Sigmoid colon (tissue), 7 donors: ENCODE measurements at places on chromosomes 3 and 15.

GRCh38 chr15:79562403-79562815, 130.3 kb downstream of the MINAR1 start:
- H3K27me3 ChIP-seq, result no peaks in the 10 kb centered on the region
- no peak overlapping the region for H3K27ac ChIP-seq
- no peak for DNase-seq
- H3K4me3 ChIP-seq, result no peak overlapping the region
- no peaks in the 10 kb centered on the region for H3K36me3 ChIP-seq

DNA sequence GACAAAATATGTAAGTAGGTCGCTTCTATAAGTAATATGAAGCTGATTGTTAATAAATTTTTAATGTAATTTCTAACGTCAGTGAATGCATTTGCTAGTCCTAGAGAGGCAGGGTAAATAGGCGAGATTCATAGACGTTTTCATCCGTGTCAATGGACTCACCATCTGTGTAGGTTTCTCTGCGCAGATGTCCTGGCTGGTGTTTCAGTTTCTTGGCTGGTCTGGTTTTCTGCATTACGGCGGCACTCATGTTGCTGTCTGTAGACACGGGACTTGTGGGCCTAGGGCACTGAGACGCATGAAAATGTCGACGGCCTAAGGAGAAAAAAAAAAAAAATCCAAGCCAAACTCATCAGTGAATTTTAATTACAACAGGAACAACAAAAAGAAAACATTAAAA, 1153.3 kb downstream of the ROBO1 start:
- H3K36me3 ChIP-seq, result no peaks in the 10 kb centered on the region
- H3K4me3 ChIP-seq, result no peak overlapping the region
- H3K27ac ChIP-seq, result no peak overlapping the region
- no peaks in the 10 kb centered on the region for H3K4me1 ChIP-seq

- no peak overlapping the region for H3K27ac ChIP-seq
- no peak overlapping the region for H3K4me3 ChIP-seq
- peaks cover 58% of the 10 kb centered on the region for H3K27me3 ChIP-seq
- DNase-seq, result no peak
Observed at GRCh38 chr15:59995568-59996297, 8.4 kb upstream of the FOXB1 start.

GRCh38 chr3:32240159-32240545, 1.7 kb downstream of the CMTM8 start:
- H3K27ac ChIP-seq, result no peak overlapping the region
- H3K36me3 ChIP-seq, result no peaks in the 10 kb centered on the region
- H3K27me3 ChIP-seq, result peaks cover 32% of the 10 kb centered on the region
- H3K4me3 ChIP-seq, result no peak overlapping the region
- H3K4me1 ChIP-seq, result peaks cover 18% of the 10 kb centered on the region

GRCh38 chr15:95930659-95931375, 399.7 kb upstream of the NR2F2 start:
- no peaks in the 10 kb centered on the region for H3K36me3 ChIP-seq
- no peak overlapping the region for H3K27ac ChIP-seq
- no peak for DNase-seq
- no peak overlapping the region for H3K4me3 ChIP-seq
- no peaks in the 10 kb centered on the region for H3K27me3 ChIP-seq
- no peaks in the 10 kb centered on the region for H3K4me1 ChIP-seq

DNA sequence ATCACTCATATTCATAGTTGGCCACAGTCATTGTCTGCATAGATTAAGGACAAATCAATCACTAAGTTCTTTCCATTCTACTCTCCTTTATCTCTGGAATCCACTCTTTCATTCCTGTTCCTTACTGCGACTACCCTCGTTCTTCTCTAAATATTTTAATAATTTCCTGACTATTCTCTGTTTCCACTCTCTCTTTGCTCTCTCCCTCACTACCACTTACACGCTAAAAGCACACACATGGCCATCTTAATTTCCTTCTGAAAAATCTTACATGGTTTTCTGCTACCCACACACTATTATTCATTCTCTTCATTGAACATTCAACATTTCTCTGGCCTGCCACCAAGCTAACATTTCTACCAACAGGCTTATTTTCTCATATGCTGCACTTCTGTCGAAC, 279.6 kb upstream of the PLSCR5 start:
- H3K27ac ChIP-seq, result no peak overlapping the region
- H3K4me1 ChIP-seq, result no peaks in the 10 kb centered on the region

- no peaks in the 10 kb centered on the region for H3K27me3 ChIP-seq
- peaks cover 69% of the 10 kb centered on the region for H3K4me1 ChIP-seq
- no peak overlapping the region for H3K4me3 ChIP-seq
- peak; percentile 77 for DNase-seq
Observed at GRCh38 chr3:42036483-42036823, 54.7 kb upstream of the TRAK1 start.

DNA sequence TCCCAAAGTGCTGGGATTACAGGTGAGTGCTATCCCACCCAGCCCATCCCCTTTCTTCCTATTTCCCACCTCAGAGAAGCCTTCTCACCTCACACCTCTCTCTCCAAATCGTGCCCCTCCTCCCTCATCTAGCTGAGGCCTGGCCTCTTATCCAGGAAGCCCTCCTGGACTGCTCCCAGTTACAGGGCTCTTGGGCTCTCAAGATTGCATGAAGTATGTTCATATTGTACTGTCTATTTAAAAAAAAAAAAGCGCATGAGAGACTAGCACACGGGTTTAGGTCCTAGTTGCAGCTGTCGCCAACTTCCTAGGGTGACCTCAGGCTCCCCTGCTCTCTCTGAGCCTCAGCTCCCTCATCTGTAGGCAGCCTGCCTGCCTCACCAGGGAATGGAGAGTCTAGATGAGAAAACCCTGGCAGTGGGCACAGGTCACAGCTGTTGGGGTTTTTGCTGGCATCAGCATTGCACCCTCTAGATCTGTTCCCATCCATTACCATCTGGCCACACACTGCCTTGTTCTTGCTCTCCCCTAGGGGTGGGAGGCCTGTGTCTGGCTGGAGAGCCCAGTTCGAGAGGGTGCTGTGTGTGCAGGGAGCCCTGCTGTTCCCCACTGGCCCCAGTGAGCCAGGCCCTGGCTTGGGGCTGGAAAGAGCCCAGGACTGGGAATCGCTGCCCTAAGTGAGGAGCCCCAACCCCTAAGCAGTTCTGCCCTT, 24.2 kb upstream of the C15orf39 start:
- no peaks in the 10 kb centered on the region for H3K27me3 ChIP-seq
- DNase-seq, result peak; percentile 60
- no peaks in the 10 kb centered on the region for H3K36me3 ChIP-seq
- H3K27ac ChIP-seq, result peak overlapping the region; percentile 83
- H3K4me3 ChIP-seq, result no peak overlapping the region

GRCh38 chr3:25723802-25724201, 59.1 kb upstream of the TOP2B start:
- H3K27ac ChIP-seq, result no peak overlapping the region
- H3K36me3 ChIP-seq, result no peaks in the 10 kb centered on the region
- no peaks in the 10 kb centered on the region for H3K4me1 ChIP-seq
- DNase-seq, result no peak

- no peaks in the 10 kb centered on the region for H3K4me1 ChIP-seq
- H3K27me3 ChIP-seq, result no peaks in the 10 kb centered on the region
- H3K4me3 ChIP-seq, result no peak overlapping the region
- no peak for DNase-seq
- H3K27ac ChIP-seq, result no peak overlapping the region
Observed at GRCh38 chr3:194993896-194994295, 277.1 kb downstream of the XXYLT1 start.

- peaks cover 35% of the 10 kb centered on the region for H3K4me1 ChIP-seq
- no peaks in the 10 kb centered on the region for H3K27me3 ChIP-seq
- H3K4me3 ChIP-seq, result peak overlapping the region; percentile 56
Observed at GRCh38 chr3:197750858-197751737, 1.4 kb downstream of the FYTTD1 start.

DNA sequence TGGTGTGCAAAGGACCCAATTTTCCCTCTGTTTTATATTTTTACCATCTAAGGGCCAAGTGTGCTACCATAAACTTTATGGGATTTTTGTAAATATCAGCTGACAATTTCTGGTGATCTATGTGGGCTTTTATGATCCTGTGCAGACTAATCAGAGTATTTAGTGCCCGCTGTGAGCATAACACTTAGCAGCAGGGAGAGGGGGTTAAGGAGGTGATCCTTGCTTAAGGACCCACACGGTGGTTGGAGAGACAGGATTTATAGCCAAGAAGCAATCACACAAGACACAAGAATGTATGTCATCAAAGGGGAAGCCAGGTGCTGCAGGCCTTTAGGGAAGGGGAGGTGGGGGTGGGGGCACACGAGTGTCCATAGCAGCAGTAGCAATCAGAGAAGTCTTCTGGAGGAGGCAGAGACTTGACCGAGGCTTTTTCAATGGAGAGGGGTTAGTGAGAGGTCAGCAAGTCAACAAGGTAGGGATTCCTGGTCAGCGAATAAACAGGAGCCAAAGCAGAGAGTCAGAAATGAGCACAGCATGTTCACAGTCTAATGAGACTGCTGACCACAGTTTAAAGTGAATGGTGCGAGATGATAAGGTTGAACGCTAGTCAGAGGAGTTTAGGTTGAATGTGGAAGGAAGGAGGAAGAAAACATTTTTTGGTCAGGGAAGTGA, 4.5 kb upstream of the CACNA1D start:
- H3K4me3 ChIP-seq, result no peak overlapping the region
- DNase-seq, result no peak
- H3K27me3 ChIP-seq, result no peaks in the 10 kb centered on the region

GRCh38 chr3:170483485-170484262, 65.0 kb downstream of the CLDN11 start:
- no peaks in the 10 kb centered on the region for H3K27me3 ChIP-seq
- H3K36me3 ChIP-seq, result no peaks in the 10 kb centered on the region
- H3K4me3 ChIP-seq, result no peak overlapping the region
- H3K27ac ChIP-seq, result no peak overlapping the region
- DNase-seq, result no peak

DNA sequence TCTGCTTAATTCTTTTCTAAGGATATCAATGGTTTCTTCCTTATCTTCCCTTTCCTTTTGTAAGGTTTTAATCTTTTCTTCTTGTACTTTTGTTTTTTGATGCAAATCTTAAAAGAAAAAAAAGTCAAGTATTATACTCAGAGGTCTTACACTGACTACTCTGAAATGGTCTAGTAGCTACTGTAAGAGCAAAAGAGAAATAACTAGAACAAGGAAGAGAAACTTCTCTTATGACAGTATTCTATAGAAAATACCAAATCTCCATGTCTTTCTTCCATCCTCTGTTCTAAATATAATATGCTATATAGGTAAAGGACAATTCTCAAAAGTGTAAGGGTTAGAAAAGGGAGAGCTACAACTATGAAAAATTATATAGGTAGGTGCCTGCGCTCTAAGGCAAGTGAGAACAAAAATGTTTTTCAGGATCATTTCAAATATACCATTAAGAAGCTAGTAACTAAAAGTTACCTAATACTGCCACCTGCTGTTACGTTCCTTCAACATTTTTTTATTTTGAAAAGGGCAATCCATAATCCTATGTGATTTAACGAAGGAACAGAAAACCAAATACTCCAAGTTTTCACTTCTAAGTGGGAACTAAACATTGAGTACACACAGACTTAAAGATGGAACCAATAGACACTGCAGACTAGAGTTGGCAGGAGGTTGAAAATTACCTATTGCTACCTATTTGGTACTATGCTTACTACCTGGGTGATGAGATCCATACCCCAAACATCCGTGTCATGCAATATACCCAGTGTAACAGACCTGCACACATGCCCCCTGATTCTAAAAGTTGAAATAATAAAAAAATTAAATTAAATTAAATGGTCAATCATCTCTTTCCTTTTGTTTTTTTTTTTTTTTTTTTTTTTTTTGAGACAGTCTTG, 36.7 kb downstream of the CIP2A start:
- H3K4me1 ChIP-seq, result no peaks in the 10 kb centered on the region
- no peaks in the 10 kb centered on the region for H3K27me3 ChIP-seq
- no peaks in the 10 kb centered on the region for H3K36me3 ChIP-seq
- no peak overlapping the region for H3K4me3 ChIP-seq
- no peak overlapping the region for H3K27ac ChIP-seq

DNA sequence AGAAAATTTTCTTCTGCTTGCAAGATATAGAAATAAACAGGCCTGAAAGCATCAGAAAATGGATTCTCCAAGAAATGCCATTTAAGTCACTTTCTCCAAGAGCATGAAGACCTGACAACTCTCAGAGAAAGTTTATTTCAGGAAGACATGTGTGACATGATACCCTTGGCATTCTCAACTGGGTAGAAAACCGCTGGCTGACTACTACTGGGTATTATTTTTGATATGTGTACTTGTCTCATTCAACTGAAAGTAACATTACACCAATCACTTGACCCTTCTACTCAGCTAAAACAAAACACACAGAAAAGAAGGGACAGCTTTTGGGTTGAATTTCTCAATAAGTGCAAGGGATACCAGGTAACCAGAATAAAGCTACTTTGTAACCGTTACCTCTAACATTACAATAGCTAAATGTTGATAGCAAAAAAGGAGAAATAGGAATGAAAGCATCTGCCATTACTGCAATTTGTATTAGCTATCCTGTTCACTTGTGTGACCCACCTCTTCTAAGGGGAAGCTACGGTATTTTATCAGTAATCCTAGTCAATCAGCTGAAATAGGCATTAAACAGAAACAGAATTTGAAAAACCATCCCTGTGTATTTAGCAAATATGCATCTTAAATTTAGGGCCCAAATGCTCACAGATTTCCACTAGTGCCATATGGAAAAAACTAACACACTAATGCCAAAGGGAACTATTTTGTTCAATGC, 7.3 kb downstream of the TRA2B start:
- H3K4me1 ChIP-seq, result peaks cover 100% of the 10 kb centered on the region
- H3K36me3 ChIP-seq, result no peaks in the 10 kb centered on the region
- no peak for DNase-seq
- no peaks in the 10 kb centered on the region for H3K27me3 ChIP-seq

- H3K27ac ChIP-seq, result no peak overlapping the region
- no peaks in the 10 kb centered on the region for H3K27me3 ChIP-seq
- H3K36me3 ChIP-seq, result peaks cover 99% of the 10 kb centered on the region
- no peak overlapping the region for H3K4me3 ChIP-seq
Observed at GRCh38 chr3:15436246-15436645, 8.8 kb downstream of the EAF1 start.

GRCh38 chr15:59828263-59828662, 139.1 kb upstream of the BNIP2 start:
- H3K36me3 ChIP-seq, result no peaks in the 10 kb centered on the region
- no peak overlapping the region for H3K4me3 ChIP-seq

- peaks cover 15% of the 10 kb centered on the region for H3K4me1 ChIP-seq
- H3K27me3 ChIP-seq, result no peaks in the 10 kb centered on the region
- H3K4me3 ChIP-seq, result no peak overlapping the region
- DNase-seq, result no peak
- H3K36me3 ChIP-seq, result no peaks in the 10 kb centered on the region
Observed at GRCh38 chr3:136390574-136390973, 140.4 kb downstream of the PCCB start.

- no peaks in the 10 kb centered on the region for H3K27me3 ChIP-seq
- no peak overlapping the region for H3K27ac ChIP-seq
- DNase-seq, result no peak
- peaks cover 44% of the 10 kb centered on the region for H3K4me1 ChIP-seq
Observed at GRCh38 chr3:125670945-125671344, 75.6 kb upstream of the OSBPL11 start.
